ENCODE measurements at places on chromosomes 11 and 22.

GRCh38 chr11:31996159-31996881 is 94.6 kb upstream of the RCN1 start:
- DNase-seq: no peak

- no peak for DNase-seq
Measured at GRCh38 chr11:43788421-43788820, 92.2 kb upstream of the ALKBH3 start.

- DNase-seq: no peak
Measured at GRCh38 chr11:112627588-112628045, 333.6 kb upstream of the NCAM1 start.

DNA sequence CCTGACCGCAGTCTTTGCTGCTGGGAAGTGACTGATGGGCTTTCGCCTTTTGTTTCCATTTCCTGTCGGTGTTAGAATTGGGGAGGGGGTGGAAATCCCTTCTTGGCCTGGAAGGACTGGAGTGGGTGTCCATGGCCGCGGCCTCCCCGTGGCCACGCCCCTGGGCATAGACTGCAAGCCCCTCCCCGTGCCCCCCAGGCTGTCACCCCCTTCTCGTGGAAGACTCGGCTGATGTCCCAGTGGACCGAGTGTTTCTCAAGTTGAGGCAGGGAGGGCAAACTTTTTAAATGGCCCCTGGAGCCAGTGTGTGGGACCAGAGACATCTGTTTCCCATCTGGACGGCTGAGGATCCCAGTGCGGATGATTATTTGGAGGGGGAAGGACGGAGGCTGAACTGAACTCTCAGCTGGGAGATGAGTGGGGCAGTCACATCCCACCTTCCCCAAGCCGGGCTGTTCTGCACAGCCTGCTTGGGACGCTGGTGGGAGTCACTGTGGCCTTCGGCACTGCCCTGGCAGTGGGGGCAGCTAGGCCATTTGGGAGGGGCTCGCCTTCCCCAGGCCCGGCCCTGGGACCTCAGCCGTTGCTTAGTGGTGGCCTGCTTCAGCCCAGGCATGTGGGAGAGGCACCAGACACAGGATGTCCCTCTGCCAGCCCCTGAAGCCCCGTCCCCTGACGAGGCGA is 1.6 kb downstream of the CD81 start:
- DNase-seq: no peak

DNA sequence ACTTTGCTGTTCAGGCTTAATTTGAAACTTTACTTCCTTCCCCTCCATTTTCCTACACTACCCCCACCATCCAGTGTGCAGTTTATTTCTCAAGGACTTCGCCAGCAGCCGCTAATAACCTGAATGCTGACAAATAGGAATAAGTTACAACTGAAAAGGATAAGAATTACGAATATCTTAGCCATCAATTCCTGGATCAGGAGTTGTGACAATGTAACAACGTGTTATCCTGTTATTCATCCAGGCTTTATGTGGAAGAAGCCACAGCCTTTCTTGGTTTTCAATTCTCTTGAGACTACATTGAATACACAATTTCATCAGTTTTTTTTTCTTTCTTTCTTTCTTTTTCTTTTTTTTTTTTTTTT is 5.9 kb downstream of the HBG1 start:
- no peak for DNase-seq

DNA sequence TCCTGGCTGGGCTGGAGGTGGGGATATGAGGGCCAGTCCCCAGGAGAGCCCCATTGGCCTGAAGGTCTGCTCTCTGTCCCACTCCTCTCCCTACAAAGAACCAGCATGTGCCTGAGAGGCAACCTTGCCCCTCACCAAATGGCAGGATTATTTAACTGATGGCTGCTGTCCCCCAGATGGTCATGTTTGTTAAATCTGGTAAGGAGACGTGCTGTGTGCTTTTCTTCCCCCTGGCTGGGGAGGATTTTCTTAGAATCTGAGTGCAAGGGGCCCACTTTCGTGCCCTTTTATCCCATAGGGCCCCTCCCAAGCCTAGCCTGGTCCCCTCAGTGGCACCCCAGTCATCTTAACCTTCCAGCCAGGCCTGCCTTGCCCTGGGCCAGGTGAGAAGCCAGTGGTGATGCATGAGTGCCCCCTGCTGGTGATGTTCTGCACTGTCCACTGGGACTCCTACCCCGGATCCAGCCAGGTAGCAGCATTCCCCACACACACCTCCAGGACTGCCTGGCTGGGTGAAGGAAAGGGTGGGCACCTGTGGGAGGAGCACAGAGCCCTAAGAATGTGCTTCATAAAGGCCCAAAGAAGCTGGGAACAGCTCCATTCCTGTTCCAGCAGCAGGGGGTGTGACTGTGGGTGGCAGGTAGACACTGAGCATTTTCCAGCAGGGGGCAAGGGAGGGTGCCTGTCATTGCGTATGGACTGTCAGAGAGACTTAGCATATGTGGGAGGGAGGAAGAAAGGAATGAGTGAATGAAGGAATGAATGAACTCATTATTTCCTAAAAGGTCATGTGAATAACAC is 28.9 kb downstream of the MFNG start:
- no peak for DNase-seq

GRCh38 chr11:67278939-67279588 is 10.0 kb upstream of the ANKRD13D start:
- DNase-seq: no peak

DNA sequence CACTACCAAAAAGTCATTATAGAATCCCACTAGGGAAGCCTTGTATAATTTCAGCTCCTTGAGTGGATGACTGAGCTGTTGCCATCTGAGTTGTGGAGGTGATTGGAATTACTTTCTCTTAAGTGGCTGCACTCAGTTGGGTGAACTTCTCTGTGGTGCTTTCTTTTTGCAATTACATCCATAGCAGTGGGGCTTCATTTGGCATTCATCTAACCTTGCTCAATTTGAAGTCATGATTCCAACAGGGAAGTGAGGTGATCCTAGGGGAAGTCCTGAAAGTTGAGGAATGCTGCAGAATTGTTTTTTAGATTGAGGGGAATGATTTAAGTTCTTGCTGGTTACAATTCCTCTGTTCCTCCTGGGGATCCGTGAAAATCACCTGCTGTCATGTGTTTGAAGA is 39.6 kb downstream of the ARHGAP42 start:
- DNase-seq: no peak

- no peak for DNase-seq
Measured at GRCh38 chr22:33116841-33117547, 58.8 kb upstream of the SYN3 start.

GRCh38 chr11:33690290-33691065 is 10.1 kb downstream of the C11orf91 start:
- DNase-seq: peak; percentile 98

GRCh38 chr11:67312187-67313021 is 9.1 kb downstream of the SSH3 start:
- DNase-seq: no peak

GRCh38 chr11:71489311-71490043 is 36.5 kb downstream of the NADSYN1 start:
- peak; percentile 22 for DNase-seq

- DNase-seq: no peak
Measured at GRCh38 chr11:37171451-37171850, 573.4 kb upstream of the RAG2 start.

All from non-pigmented ciliary epithelial cell (primary cell).